ENCODE measurements at places on chromosomes 16 and 17.

DNA sequence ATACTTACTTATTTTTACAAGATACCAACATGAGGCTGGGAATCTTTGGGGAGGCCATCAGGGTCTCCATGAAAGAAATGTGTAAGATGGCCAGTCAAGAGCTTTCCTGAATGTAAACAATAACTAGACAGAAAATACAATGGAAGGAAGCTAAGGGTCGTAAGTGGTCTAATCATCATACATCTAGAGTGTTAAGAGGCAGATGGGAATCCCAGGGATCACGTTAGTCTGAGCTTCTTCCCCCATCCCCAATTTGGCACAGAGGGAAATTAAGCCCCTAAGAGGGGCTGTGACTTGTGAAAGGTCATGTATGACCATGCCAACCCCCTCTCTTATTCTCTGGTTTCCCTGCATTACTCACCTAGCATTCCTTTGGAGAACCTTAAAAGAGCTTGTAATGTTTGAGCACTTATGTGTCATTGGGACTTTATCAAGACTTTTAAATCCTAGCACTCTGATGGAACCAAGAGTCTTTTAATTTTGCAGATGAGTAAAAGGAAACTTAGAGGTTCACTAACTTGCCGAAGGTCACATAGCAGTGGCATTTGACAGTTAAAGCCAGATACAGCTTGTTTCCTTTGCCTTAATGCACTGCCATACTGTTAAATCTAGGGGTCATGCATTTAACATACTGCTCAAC lies 46.1 kb downstream of the DCUN1D3 start:
- DNase-seq, result no peak

- no peak for DNase-seq
Measured at GRCh38 chr17:49333804-49334203, 28.2 kb downstream of the ZNF652 start.

GRCh38 chr17:79739148-79740062 lies 8.7 kb downstream of the ENPP7 start:
- DNase-seq, result no peak

DNA sequence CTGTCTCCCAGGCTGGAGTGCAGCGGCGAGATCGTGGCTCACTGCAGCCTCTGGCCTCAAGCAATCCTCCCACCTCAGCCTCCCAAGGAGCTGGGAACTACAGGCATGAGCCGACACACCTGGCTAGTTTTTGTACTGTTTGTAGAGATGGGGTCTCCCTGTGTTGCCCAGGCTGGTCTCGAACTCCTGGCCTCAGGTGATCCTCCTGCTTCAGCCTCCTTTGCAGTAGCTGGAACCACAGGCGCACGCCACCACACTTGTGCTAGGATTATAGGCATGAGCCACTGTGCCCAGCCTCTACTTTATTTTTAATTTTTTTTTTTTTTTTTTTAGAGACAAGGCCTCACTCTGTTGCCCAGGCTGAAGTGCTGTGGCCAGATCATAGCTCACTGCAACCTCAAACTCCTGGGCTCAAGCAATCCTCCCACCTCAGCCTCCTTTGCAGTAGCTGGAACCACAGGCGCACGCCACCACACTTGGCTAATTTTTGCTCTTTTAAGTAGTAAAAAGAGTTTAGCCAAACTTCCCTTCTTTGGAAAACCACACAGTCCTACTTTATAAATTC lies 4.4 kb downstream of the NTAN1 start:
- DNase-seq, result no peak

- no peak for DNase-seq
Measured at GRCh38 chr17:39591958-39592954, 15.5 kb downstream of the NEUROD2 start.

DNA sequence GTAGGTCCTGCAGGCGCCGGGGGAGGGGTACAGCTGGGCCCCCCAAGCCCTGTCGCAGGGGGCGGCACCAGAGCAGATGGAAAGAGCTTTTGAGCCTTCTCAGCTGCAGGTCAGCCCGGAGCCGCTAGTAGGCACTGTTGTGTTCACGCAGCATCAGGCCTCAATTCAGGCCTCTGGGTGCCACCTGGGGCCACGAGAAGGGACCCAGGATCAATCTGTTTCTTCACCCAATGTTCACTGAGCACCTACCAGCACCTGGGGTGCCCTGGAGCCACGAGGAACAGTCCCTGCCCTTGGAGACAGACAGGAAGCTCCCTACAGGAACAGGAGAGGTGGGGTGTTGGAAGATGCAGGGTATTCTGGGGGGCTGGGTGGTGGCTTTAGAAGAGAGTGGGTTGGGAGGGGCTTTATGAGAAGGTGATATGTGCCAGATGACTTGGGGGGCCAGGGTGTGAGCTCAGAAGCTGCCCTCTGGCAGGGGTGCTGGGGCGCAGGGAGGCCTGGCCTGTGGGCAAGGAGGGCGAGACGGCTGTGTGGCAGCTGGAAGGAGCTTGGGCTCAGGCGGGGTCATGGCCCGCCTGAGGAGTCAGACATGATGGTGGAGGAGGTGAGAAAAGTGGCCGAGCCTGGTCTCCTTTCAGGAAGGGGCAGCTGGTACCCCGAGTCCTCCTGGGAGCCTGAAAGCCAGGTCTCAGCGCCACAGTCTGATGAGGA lies 121.9 kb upstream of the GSE1 start:
- no peak for DNase-seq

Measured in head of caudate nucleus (tissue), 42 donors.